Fibroblast of lung (primary cell): ENCODE measurements at places on chromosomes 16 and 17.

DNA sequence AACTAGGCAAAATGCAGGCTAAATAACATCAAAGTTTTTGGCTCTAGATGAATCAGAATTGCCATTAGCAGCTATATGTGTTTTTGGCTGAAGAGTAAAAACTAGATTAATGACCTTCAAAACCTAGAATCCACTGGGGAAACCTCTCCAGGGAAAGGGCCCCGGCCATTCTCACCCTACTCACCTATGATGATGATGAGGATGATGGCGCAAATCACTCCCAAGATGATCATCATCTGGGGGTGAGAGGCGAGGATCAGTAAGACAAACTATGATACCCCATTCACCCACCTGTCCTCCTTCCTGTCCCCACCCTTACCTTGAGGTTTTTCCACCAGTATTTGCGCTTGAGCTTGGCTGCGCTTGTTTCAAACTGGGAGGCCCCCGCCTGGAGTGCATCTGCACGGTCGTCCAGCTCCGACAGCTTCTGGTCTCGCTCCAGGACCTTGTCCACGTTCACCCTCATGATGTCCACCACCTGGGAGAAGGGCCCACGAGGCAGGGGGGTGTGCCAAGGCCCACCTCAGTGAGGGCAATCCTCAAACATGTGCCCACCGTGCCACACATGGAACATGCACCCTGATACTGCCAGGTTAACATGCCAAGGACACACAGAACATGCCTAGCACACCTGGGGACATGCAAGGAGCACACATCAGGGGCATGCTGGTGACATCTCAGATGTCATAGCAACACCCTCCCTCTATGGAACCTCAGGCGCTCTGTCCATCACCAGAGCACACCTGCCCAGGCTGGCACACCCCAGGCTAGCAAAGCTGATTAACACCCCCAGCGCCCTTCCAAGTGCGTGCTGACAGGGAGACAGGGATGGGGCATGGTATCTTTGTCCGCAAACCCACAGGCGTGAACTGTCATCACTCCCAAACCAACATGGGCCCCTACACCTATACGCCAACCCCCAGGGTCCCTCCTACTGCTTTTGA lies 1.2 kb downstream of the VAMP2 start:
- peak overlapping the region; percentile 98 for H3K27ac ChIP-seq
- no peaks in the 10 kb centered on the region for H3K27me3 ChIP-seq
- H3K4me1 ChIP-seq: peaks cover 41% of the 10 kb centered on the region

GRCh38 chr17:21330436-21331160 lies 45.6 kb upstream of the KCNJ12 start:
- H3K36me3 ChIP-seq: no peaks in the 10 kb centered on the region
- no peak overlapping the region for H3K4me3 ChIP-seq
- no peak for DNase-seq
- H3K27me3 ChIP-seq: no peaks in the 10 kb centered on the region
- no peak overlapping the region for H3K27ac ChIP-seq

DNA sequence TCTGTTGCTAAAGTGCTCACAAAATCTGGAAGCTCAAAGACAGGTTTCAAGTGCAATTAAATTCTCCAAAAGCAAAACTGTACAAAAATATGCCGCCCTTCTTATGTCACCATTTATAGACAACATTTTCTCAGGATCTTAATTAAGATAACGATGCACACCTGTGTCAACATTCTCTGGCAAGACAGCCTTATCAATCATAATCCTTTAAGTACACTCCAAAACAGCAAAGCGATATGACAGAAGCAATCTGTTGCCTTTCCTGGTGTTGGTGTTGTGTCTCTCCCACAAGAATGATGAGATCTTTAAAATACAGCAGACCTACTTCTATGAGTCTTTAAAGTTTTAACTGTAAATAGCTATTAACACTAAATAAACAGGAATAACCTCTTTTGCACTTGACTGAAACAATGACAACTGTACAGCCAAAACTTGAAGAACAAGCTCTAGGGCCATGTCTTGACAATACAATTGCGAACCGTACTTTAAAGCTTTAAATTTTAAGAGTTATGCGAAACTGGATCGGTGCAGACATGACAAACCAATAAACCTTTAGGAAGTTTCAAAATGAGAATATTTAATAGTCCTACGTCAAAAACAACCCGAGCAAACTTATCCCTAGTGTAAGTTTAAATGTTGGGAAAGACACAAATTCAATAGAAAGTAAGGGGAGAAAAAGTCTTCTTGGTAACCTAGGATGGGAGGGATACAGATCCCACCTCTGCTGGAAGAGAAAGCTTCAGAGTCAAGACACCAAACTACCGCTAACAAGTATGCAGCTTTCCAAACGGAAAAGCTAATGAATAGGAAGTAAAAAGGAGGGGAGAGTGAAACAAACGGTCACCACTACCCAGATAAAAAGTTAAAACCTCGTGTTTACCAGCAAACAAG lies 3.3 kb upstream of the IRX5 start:
- peak; percentile 6 for DNase-seq
- no peak overlapping the region for H3K27ac ChIP-seq
- peaks cover 21% of the 10 kb centered on the region for H3K27me3 ChIP-seq
- H3K36me3 ChIP-seq: no peaks in the 10 kb centered on the region
- H3K4me1 ChIP-seq: peaks cover 2% of the 10 kb centered on the region

DNA sequence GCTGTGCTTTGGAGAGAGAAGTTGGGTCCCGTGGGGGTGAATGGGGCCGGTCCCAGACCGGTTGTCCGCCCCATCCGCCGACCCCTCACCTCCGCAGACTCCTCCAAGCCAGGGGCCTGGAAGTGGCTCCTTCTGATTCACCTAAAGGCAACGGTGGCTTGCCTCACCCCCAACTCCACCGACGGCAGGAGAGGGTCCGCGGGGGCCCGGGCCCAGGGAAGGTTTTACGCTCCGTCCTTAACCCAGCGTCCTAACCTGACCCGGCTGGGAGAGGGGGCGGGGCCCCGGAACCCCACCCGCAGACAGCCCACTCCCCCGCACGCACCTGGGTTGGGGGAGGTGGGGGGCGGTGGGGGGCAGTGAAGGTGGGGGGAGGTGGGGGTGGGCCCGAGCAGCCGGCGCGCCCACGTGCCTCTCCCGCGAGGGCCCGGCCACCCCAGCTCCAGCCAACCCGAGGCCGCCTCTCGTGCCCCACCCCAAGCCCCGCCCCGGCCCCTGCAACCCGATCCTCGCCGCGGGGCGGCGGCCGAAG lies 12.7 kb upstream of the CD300A start:
- DNase-seq: no peak
- H3K36me3 ChIP-seq: no peaks in the 10 kb centered on the region
- H3K27me3 ChIP-seq: no peaks in the 10 kb centered on the region

- no peaks in the 10 kb centered on the region for H3K36me3 ChIP-seq
- H3K4me1 ChIP-seq: no peaks in the 10 kb centered on the region
- H3K27ac ChIP-seq: no peak overlapping the region
- DNase-seq: no peak
- H3K4me3 ChIP-seq: no peak overlapping the region
- H3K27me3 ChIP-seq: no peaks in the 10 kb centered on the region
Measured at GRCh38 chr16:88508376-88508867, 55.3 kb downstream of the ZFPM1 start.

- no peaks in the 10 kb centered on the region for H3K36me3 ChIP-seq
- no peak overlapping the region for H3K4me3 ChIP-seq
- H3K4me1 ChIP-seq: no peaks in the 10 kb centered on the region
- no peaks in the 10 kb centered on the region for H3K27me3 ChIP-seq
- no peak overlapping the region for H3K27ac ChIP-seq
- DNase-seq: no peak
Measured at GRCh38 chr17:31015639-31016038, 44.8 kb downstream of the RNF135 start.

- no peaks in the 10 kb centered on the region for H3K36me3 ChIP-seq
- H3K27ac ChIP-seq: no peak overlapping the region
- peaks cover 21% of the 10 kb centered on the region for H3K4me1 ChIP-seq
- no peak overlapping the region for H3K4me3 ChIP-seq
- peak; percentile 89 for DNase-seq
Measured at GRCh38 chr17:77316191-77316641, 175.4 kb downstream of the SEC14L1 start.

DNA sequence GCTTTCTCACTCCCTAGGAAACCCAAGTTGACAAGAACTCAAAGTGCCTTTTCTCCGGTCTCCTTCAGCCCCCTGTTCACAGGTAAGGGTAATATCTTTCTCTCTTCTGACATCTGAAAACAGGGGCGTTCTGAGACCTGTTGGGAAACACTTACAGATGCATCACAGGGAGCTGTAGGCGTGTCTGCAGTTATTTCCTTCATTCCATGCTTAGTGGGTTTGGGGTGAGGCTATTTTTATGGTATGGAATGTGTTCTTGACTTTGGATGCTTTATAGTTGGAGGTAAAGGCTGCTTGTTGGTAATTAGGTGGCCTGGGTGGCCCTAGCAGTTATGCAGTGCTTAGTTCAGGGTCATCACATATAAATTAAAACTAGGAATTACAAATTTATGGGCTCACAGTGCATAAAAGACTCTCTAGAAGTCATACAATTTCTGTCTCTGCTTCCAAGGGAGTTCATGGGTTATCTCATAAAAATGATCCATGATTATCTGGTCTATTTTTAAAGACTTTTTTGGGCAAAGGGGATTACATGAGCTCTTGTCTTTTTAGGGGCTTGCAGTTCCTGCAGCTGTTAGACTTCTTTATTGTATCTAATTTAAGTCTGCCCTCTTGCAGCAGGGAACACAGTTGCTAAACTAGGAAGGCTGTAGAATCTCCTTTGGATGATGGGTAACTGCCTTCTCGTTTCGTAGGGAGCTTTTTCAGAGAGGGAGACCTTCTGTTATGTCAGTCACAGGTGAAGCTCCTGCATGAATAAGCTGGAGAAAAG lies 10.2 kb downstream of the SOCS7 start:
- no peaks in the 10 kb centered on the region for H3K4me1 ChIP-seq
- no peaks in the 10 kb centered on the region for H3K27me3 ChIP-seq
- no peak overlapping the region for H3K4me3 ChIP-seq
- no peaks in the 10 kb centered on the region for H3K36me3 ChIP-seq
- no peak overlapping the region for H3K27ac ChIP-seq

- peaks cover 15% of the 10 kb centered on the region for H3K27me3 ChIP-seq
- H3K4me3 ChIP-seq: no peak overlapping the region
- no peak for DNase-seq
- H3K36me3 ChIP-seq: no peaks in the 10 kb centered on the region
- no peaks in the 10 kb centered on the region for H3K4me1 ChIP-seq
- no peak overlapping the region for H3K27ac ChIP-seq
Measured at GRCh38 chr16:88522276-88522949, 47.8 kb upstream of the ZC3H18 start.

DNA sequence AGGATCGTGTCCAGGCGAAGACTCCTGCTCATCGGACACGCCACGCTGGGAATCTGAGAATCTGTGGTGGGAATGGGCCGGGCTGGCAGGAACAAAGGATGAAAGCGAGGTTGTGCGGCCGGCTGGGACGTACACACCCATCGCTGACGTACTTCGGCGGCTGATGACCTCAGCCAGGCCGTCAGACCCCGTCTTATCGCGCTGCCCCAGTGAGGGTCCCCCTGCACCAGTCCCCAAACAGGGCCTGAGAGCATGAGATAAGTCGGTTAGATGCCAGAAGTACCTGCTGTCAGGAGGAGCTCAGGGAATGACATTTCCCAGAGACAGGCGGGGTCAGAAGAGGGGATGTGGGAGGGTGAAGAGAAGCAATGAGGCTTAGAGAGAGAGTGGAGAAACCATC lies 16.0 kb upstream of the SP6 start:
- peak; percentile 18 for DNase-seq
- peaks cover 26% of the 10 kb centered on the region for H3K27me3 ChIP-seq
- no peaks in the 10 kb centered on the region for H3K36me3 ChIP-seq
- no peak overlapping the region for H3K27ac ChIP-seq

DNA sequence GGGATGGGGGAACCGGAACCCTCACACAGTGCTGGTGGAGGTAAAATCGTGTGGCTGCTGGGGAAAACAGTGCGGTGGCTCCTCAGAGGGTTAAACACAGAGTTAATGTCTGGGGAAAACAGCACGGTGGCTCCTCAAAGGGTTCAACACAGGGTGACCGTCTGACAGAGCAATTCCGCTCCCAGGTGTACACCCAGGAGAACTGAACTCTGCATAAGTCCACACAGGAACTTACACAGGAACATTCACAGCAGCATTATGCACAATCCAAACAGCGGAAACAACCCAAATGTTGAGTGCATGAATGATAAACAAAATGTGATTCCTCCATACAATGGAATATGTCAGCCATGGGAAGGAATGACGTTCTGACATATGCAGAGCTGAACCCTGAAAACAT lies 51.4 kb downstream of the CCDC57 start:
- no peaks in the 10 kb centered on the region for H3K4me1 ChIP-seq
- H3K4me3 ChIP-seq: no peak overlapping the region
- DNase-seq: no peak
- H3K36me3 ChIP-seq: peaks cover 5% of the 10 kb centered on the region
- H3K27ac ChIP-seq: no peak overlapping the region

GRCh38 chr17:37294888-37295287 lies 80.9 kb upstream of the C17orf78 start:
- no peaks in the 10 kb centered on the region for H3K36me3 ChIP-seq
- H3K27me3 ChIP-seq: no peaks in the 10 kb centered on the region
- H3K4me3 ChIP-seq: no peak overlapping the region
- DNase-seq: no peak
- no peaks in the 10 kb centered on the region for H3K4me1 ChIP-seq
